Upper lobe of left lung (tissue), 6 donors: ENCODE measurements at places on chromosomes 16 and 17.
A peak's percentile ranks its signal among the peaks of the same experiment; 100 is the strongest.

GRCh38 chr17:37576281-37576680 lies 32.9 kb downstream of the SYNRG start:
- no peaks in the 10 kb centered on the region for H3K27me3 ChIP-seq
- no peak overlapping the region for H3K27ac ChIP-seq

DNA sequence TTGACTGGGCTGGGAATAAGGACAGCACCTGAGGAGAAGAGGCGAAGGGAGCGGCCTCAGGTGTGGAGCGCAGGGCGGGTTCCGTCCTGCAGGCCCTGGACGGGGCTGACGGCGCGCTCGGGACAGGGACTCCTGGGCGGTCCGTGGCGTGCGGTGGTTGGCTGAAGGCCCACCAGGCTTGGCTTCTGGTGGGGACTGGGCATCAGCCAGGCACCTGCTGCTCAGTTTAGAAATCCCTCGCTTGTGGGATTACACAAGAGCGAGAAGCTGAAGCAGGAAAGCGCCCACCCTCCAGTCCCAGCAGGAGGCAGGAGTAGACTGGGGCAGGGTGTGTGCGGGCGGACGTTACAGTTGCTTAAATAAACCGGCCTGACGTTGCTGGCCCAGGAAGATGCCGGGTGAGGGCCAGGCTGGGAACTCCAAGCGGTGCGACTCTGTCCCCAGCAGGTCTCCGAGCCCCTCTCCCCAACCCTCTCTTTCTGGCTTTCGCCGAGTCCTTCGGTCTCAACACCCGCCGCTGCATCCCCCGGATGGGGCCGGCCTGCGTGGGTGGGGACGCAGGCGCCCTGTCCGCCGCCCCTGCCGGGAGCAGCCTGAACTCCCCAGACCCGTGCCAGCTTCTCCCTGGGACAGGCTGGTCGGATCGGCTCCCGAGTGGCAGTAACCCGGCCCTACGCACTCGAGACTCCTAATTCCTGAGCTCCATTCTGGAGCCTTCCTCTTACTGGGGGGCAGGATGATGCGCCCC lies 639 bp downstream of the MIF4GD start:
- peak; percentile 93 for DNase-seq
- H3K36me3 ChIP-seq = peaks cover 18% of the 10 kb centered on the region
- no peaks in the 10 kb centered on the region for H3K27me3 ChIP-seq
- peaks cover 46% of the 10 kb centered on the region for H3K4me1 ChIP-seq
- peak overlapping the region; percentile 95 for H3K27ac ChIP-seq

DNA sequence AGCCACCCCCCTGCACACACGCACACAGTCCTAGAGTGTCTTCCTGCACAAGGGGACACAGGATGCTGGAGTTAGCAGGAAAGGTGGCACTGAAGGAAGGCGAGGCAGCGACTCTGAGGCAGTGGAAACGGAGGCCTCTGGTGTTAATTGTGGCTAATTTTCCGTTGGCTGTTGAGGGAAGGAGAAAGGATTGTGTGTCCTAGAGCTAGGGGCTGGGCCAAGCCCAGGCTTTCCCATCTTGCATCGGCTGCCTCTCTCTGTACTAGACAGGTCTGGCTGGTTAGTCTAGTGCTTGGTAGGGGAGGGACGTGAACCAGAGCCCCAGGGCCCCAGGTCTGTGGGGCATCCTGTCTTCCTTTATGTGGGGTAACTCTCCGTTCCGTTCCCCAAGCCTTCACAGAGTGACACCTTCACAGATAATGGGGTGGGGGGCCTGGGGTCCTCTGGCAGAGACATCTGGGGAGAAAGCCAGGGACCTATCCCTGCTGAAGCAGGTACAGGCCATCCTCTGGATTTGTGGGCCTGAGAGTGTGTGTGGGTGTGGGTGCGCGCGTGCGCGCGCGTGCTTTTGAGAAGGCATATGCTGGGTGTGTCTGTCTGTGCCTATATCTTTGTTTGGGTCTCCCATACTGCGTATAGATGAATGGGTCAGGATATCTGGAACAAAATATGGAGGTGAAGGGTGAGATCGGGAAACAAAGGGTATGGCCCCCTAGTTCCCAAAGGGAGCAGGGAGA lies at the start of gene CHD3:
Gene CHD3 (plus strand): TSS at position 606 of the 737 bp plus-strand sequence. CDS start 212 bp downstream, outside the sequence.
- peak within 1 kb of the TSS; percentile 96 for H3K27ac ChIP-seq
- peak within 1 kb of the TSS; percentile 84 for H3K4me3 ChIP-seq
- no peaks in the 10 kb centered on the region for H3K36me3 ChIP-seq
- peak; percentile 76 for DNase-seq
- peaks cover 50% of the 10 kb centered on the region for H3K4me1 ChIP-seq

- H3K27me3 ChIP-seq = no peaks in the 10 kb centered on the region
- DNase-seq = no peak
- H3K4me3 ChIP-seq = no peak overlapping the region
- peaks cover 21% of the 10 kb centered on the region for H3K4me1 ChIP-seq
Measured at GRCh38 chr17:42436391-42436790, 13.3 kb upstream of the CAVIN1 start.

DNA sequence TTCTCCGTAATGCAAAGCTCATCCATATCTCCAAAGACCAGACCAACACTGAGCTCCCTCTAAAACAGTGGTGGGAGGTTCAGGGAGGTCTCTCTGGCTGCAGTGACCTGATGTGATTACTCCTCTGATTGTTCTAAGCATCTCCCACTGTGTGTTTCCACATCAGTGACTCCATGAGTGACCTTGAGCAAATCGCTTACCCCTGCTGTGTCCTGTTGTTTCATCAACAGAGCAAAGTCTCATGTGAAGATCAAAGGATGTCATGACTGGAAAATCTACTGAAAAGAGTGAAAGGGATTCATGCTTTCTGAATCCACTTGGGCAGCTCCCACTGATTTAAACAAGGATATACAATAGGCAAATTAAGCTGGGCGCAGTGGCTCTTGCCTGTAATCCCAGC lies 352.9 kb downstream of the TMEM114 start:
- H3K4me1 ChIP-seq = no peaks in the 10 kb centered on the region
- H3K4me3 ChIP-seq = no peak overlapping the region
- no peaks in the 10 kb centered on the region for H3K27me3 ChIP-seq
- no peaks in the 10 kb centered on the region for H3K36me3 ChIP-seq

- H3K4me1 ChIP-seq = peaks cover 2% of the 10 kb centered on the region
- H3K27me3 ChIP-seq = no peaks in the 10 kb centered on the region
- no peaks in the 10 kb centered on the region for H3K36me3 ChIP-seq
- H3K4me3 ChIP-seq = no peak overlapping the region
- H3K27ac ChIP-seq = no peak overlapping the region
- no peak for DNase-seq
Measured at GRCh38 chr16:56972403-56973293, 10.9 kb downstream of the CETP start.

DNA sequence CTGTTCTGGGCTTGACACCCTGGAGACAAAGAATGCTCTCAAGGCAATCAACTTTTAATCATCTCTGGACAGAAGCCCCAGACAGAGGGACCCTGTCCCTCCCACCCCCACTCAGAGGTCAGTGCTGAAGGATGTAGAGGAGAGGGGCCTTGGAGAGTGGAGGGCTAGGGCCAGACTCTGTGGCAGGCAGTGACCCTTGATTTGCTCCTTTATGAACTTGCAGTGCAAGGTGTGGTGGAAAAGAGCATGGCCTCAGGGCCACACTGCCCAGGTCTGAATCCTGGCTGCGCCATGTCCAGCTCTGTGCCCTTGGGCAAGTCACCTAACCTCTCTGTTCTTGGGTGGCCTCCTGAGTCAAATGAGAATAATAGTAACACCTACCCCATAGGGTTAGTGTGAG lies 134.3 kb downstream of the TMEM132E start:
- no peak overlapping the region for H3K4me3 ChIP-seq
- no peaks in the 10 kb centered on the region for H3K36me3 ChIP-seq
- no peak overlapping the region for H3K27ac ChIP-seq
- DNase-seq = no peak
- no peaks in the 10 kb centered on the region for H3K4me1 ChIP-seq
- no peaks in the 10 kb centered on the region for H3K27me3 ChIP-seq

- no peak overlapping the region for H3K4me3 ChIP-seq
- H3K27ac ChIP-seq = peak overlapping the region; percentile 11
- DNase-seq = no peak
Measured at GRCh38 chr16:69477546-69477945, 53.1 kb downstream of the CYB5B start.

DNA sequence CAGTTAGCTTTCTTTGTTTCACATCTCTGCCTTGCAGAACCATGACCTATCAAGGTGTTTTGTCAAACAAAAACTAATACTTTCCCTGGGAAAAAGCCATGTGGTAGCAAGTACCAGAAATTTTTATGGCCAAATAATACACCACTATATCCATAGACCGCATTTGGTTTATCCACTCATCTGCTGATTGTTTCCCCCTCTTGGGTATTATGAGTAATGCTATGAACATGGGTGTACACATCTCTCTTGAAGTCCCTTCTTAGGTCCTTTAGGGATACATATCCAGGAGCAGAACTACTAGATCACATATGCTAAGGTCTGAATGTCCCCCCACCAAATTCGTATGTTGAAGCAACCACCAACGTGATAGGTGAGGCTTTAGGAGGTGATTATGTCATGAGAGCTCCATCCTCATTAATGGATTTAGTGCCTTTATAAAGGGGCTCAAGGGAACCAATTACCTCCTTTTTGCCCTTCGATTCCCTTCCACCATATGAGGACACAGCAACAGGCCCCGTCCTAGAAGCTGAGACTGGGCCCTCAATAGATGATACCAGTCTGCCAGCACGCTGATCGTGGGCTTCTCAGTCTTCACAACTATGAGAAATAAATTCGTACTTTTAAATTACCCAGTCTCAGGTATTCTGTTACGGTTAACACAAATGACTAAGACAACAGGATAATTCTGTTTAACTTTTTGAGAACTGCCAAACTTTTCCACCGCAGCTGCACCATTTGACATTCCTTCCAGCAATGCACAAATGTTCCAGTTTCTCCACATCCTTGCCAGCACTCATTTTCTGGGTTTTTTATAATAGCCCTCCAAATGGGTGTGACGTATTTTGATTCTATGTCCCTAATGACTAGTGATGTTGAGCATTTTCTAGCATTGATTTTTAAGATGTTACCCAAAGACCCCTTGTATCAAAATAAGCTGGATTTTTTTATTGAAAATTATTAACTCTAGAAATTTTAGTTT lies 30.0 kb downstream of the SIAH1 start:
- H3K27ac ChIP-seq = no peak overlapping the region
- no peak for DNase-seq
- no peaks in the 10 kb centered on the region for H3K27me3 ChIP-seq
- H3K36me3 ChIP-seq = peaks cover 15% of the 10 kb centered on the region
- H3K4me1 ChIP-seq = peaks cover 6% of the 10 kb centered on the region

GRCh38 chr16:80586476-80586875 lies 45.7 kb downstream of the DYNLRB2 start:
- no peaks in the 10 kb centered on the region for H3K36me3 ChIP-seq
- H3K4me1 ChIP-seq = no peaks in the 10 kb centered on the region
- H3K27me3 ChIP-seq = no peaks in the 10 kb centered on the region
- H3K4me3 ChIP-seq = no peak overlapping the region
- DNase-seq = no peak
- no peak overlapping the region for H3K27ac ChIP-seq

GRCh38 chr17:45906927-45907622 lies 12.7 kb downstream of the MAPT start:
- no peak for DNase-seq
- H3K4me1 ChIP-seq = peaks cover 3% of the 10 kb centered on the region
- no peak overlapping the region for H3K4me3 ChIP-seq
- H3K27ac ChIP-seq = no peak overlapping the region
- H3K36me3 ChIP-seq = no peaks in the 10 kb centered on the region

GRCh38 chr17:52995881-52996280 lies 826.8 kb upstream of the KIF2B start:
- H3K27me3 ChIP-seq = no peaks in the 10 kb centered on the region
- H3K36me3 ChIP-seq = no peaks in the 10 kb centered on the region
- H3K4me3 ChIP-seq = no peak overlapping the region
- no peak overlapping the region for H3K27ac ChIP-seq
- H3K4me1 ChIP-seq = no peaks in the 10 kb centered on the region

DNA sequence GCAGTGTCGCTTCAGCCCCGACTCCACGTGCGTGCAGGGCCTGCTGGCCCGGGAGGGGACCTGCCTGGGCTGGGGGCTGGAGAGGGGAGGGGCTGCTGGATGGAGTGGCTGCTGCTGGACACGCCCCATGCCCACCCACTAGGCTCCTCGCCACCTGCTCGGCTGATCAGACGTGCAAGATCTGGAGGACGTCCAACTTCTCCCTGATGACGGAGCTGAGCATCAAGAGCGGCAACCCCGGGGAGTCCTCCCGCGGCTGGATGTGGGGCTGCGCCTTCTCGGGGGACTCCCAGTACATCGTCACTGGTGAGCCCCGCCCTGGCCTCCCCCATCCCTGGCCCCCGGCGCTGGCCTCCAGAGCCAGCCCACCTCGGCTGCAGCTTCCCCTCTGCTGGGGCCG lies 2.4 kb downstream of the BRICD5 start:
- peaks cover 31% of the 10 kb centered on the region for H3K4me1 ChIP-seq
- no peak overlapping the region for H3K27ac ChIP-seq
- no peaks in the 10 kb centered on the region for H3K36me3 ChIP-seq
- no peak for DNase-seq

GRCh38 chr16:709566-710499 lies 4.2 kb upstream of the FBXL16 start:
- peaks cover 41% of the 10 kb centered on the region for H3K27me3 ChIP-seq
- peaks cover 32% of the 10 kb centered on the region for H3K4me1 ChIP-seq
- H3K36me3 ChIP-seq = no peaks in the 10 kb centered on the region

DNA sequence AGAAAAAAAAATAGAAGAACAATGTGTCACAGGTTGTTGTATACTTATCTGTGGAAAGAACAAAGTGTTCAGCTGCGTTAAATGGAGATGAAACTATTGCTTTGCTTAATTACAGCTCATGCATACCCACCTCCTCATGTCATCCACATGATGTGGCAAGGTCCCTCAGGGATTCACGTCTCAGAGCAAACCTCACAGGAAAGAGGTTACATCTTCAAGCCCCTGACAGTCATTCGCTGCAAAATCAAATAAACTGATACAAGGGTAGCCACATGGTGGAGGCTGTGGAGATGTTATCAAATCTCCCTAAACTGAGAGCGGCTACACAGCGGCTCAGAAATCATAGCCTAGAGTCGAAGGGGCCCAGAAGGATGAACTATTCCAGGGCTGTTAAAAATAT lies 21.1 kb downstream of the GINS3 start:
- H3K27me3 ChIP-seq = no peaks in the 10 kb centered on the region
- H3K4me3 ChIP-seq = no peak overlapping the region
- no peak for DNase-seq
- H3K36me3 ChIP-seq = no peaks in the 10 kb centered on the region

DNA sequence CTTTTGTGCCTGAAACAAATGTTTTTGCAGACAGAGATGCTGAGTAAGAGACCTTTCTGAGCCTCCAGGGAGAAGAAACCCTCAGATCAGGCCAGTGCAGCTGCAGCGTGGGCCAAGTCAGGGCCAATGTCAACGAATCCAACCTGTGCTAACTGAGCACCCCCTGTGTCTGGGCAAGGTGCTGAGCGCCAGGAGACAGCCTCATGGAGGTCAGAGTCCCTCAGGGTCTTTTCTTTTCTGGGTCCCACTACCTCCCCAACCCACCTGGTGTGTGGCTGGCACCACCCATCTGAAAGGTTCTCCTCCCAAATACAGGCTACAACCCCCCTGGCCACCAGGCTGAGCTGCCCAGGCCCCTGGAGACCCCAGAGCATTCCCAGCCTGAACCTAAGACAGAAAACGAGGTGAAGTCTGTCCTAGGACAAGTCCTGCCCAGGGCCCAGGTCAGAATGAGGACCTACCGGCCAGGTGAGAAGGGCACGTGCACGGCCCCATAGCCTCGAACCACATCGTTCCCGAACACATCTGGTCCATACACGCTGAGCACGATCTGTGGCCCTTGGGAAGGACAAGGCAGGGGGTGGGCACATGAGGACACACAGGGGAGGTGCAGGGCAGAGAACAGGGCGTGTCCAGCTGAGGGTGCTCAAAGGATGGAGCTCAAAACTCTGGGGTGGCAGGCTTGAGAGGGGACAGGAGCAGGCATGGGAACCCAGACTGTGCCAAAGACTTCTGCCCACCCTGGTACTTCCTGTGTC lies 15.0 kb downstream of the B9D1 start:
- no peaks in the 10 kb centered on the region for H3K36me3 ChIP-seq
- H3K27ac ChIP-seq = no peak overlapping the region
- H3K4me1 ChIP-seq = no peaks in the 10 kb centered on the region
- DNase-seq = no peak
- no peak overlapping the region for H3K4me3 ChIP-seq
